NCI-H1417 treated with DMSO at 0.1 percent for 48 hours (cell line): ENCODE measurements at places on chromosomes 11 and 22.

DNA sequence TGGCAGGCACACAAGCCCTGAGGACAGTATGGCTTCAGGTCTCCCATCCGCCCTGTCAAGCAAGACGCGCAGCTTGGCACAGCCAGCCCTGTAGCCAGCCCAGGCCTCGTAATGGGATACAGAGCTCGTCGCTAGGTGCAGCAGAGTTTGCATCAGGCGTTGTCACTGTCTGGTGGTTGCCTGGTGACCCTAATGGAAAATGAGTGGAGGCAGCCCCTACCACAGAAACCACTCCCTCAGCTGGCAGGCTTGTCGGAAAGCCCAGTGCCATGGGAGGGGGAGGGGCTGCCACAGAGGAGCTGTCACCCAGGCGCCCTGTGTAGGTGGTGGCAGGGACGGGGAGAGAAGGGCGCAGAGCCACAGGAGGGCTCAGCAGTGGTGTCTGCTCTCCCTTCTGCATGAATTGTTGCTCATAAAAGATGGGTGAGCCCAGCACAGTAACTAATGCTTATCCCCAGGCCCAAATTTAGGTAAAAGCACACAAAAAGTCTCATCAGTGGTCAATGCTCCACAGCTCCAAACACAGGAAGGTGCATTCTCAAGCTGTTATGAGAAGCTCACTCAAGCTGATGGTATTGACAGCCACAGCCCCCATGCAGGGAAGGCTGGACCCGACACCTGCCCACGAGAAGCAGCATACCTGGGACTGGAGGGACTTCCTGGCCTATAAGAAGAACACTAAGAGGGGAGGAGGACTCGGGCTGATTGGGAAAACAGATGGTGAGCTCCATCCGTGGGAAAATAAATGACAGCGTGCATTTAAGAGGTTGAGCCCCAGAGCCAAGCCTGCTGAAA, 164.6 kb downstream of the ETS1 start:
- DNase-seq, result peak; percentile 62

GRCh38 chr11:19321351-19321750, 80.6 kb upstream of the E2F8 start:
- no peak for DNase-seq

DNA sequence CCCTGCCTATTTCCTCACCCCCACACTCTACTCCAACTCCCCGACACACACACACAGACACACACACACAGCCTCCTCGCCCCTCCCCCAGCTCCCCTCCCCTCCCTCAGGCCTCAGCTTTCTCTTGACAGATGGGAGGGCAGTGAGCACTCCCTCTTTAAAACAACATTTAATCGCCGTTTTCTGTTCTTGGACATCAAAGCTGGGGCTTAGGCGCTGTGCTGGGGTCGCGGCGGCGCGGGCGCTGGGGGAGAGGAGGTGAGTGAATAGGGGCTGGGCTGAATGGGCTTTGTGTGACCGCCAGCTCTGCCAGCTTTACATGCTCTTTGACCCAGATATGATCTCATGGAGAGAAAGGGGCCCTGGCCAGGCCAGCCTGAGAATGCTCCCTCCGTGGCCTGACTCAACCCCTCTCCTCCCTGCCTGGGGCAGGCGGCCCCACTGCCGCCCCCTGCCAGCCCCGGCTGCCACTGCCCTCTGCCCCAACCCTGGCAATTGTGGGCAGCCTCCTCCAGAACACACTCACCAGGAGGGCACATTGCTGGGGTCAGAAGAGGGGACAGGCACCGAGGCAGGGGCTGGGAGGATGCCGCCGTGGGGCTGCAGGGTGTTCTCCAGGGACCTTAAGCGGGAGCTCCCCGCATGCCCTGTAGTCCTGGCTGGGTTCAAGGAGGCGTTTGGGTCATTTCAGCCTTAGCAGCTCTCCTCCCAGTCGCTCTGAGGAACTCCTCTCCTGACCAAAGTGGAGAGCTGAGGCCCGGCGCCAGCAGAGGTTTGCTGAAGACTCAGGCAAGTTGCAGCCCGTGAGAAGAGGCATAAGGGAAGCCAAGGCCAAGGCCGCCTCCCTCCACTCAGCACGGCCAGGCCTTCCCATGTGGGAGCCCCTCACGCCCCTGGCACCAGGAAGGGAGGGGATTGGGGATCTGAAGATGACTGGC, 38.3 kb upstream of the NNMT start:
- DNase-seq, result no peak

- DNase-seq, result no peak
Measured at GRCh38 chr22:37497062-37497599, 10.9 kb upstream of the MFNG start.

GRCh38 chr11:12125609-12126149, 15.3 kb downstream of the MICAL2 start:
- no peak for DNase-seq

- no peak for DNase-seq
Measured at GRCh38 chr11:110187731-110188130, 94.5 kb downstream of the ZC3H12C start.

DNA sequence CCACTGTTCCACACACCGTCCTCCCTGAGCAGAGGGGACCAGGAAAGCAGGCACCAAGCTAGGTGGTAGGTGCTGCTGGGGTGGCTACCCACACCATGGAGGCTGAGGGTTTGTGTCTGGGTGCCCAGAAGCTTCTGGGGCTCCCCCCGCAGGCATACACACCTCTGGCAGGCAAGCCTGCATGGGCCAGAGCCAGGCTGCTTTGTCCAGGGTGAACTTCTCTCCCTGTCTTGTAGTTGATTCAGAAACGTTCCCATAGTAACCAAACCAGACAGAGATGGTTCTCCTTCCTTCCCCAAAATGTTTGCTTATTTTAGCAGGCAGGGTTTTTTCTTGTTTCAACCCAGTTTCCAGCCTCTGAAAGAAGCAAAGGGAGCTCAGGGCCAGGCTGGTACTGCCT, 40.9 kb upstream of the SUSD2 start:
- no peak for DNase-seq

DNA sequence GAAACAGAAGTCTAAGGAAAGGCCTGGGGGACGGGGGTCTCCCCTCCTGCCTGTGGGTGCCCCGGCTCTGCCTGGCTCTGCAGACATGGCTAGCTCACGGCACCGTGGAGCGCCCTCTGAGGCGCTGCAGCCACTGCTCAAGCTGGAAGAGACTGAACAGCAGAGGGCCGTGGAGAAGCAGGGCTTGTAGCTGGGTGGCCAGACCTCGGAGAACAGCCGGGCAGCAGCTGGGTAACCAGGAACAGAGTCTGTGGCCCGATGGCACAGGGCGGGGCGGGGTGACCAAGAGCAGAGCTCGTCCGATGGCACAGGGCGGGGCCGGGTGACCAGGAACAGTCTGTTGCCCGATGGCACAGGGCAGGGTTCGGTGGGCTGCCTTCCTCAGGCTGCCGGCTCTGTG, 18.1 kb downstream of the RNH1 start:
- no peak for DNase-seq

DNA sequence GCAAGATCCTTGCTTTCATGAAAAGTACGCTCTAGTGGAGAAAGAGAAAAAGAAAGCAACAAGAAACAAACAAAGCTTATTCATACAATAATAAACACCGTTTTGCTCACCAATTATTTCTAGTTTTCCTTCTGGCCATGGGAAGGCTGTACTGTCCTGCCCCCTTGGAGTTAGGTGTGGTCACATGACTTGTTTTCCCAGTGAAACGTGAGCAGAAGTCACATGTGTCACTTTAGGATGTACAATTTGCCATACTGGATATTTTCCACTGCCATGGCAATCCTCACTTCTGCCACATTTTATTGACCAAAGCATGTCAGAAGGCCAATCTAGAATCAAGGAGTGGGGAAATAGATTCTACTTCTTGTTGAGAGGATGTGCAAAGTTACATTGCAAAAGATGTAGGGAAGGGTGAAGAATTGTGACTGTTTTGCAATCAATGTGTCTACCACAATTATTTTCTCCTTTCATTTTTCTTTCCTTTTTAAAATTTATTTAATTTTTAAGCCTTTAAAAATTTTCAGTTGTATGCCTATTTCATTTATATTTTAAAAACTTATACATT, 24.3 kb upstream of the TRAF6 start:
- no peak for DNase-seq

DNA sequence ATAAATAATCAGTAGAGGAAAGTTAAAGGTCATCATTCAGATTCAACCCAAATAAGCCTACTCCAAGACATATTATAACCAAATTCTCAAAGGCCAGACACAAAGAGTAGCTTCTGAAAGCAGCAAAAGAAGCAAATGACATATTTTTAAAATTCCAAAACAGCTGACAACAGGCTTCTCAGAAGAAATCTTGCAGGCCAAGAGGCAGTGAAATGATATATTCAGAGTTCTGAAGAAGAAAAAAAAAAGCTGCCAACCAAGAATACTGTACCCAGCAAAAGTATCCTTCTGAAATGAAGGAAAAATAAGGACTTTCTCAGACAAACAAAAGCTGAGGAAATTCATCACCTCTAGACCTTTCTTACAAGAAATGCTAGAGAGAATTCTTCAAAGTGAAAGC, 787.1 kb upstream of the TENM4 start:
- no peak for DNase-seq

DNA sequence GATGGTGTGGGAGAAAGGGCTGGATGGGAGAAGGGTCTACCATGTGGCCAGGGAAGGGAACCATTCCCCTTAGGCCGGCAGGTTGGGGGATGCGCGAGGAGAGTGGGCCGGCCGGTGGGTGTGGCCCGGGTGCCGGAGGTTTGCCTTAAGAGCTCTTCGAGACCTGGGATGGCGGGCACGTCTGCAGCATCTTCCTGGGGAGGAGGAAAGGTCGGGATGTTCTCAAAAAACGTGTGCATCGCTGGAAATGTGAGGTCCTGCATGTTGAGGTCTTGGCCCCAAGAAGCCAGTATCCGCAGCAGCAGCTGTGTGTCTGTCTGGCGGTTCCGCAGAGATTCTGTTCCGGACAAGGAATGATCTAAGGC, 1.4 kb downstream of the NAV2 start:
- DNase-seq, result no peak

GRCh38 chr11:102293873-102294601, 23.2 kb upstream of the BIRC3 start:
- no peak for DNase-seq

- no peak for DNase-seq
Measured at GRCh38 chr11:2570211-2570811, 125.5 kb downstream of the KCNQ1 start.

GRCh38 chr22:21101877-21102638, 56.3 kb downstream of the LRRC74B start:
- DNase-seq, result no peak
